ACHN (cell line): ENCODE measurements at places on chromosomes 3 and 15.
A peak's percentile ranks its signal among the peaks of the same experiment; 100 is the strongest.

DNA sequence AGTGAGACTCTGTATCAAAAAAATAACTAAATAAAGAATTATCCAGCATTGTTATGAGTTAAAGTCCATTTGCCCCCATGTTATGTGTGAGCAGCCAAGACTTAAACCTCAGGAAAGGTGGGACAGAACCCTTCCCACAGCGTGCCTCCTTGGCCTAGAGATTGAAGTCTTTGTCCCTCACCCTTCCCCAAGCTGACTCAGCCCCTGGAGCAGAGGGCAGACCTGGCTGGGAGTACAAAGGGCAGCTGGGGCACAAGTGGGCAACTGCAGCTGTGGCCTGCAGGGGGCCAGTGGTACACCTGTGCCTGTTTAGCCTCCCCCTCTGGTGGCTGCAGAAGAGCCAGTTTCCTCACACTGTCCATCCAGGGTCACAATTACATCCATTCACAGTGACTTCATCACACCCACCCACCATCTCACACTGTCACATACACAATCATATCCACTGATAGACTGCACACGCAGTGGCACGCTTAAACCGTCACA is 940 bp upstream of the ACY1 start:
- peak; percentile 78 for DNase-seq

DNA sequence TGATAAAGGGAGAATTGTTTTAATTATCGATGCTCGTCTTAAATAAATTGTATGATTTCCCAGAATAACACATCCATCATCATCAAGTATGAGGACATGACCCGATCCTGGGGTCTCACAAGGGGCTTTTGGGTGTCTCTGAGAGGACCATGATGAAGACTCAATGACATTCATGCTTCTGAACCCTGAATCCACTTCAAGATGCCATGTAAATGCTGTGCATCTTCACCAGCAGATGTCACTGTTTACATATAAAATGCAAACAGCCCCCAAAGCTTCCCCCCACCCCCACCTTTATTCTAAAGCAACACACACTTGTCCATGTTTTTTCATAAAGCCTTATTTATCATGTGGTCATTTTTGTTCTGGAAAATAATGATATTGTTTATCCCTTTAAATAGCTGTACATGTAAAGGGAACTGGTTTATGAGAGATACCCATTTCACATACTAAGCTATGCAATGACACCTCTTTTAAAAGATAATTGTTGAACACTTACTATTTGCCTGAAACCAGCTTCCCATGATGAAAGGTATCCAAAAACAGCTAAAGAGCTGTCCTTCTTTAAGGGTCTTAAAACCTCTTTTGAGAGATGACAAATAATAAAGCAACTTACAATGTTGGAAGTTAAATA is 69.7 kb upstream of the UBE3A start:
- DNase-seq, result peak; percentile 34

DNA sequence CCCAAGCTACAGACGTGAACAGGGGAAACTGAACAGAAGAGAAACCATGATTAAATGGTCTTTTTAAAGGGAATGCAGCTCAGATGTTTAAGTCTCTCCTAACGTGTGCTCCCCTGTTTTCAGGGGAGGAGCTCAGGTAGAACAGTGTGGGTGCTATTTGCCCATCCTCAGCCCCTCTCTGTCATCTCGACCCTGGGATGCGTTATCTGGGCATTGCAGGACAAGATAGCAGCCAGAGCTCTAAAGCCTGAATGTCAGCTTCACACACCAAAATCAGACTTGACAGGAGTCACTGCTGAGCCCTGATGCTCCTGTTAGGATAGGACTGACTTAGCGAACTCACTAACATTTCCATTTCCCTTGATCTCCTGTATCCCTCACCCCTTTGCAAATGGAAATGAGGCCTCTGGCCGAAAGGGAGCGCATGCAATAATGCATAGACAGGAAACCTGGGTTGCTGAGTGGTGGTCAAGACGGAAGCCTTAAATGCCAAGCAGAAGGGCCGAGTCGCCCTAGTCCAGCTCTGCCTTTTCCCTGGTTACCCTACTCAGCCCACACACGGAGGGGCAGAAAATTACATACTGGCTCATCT is 234.9 kb upstream of the TPM1 start:
- DNase-seq, result no peak

DNA sequence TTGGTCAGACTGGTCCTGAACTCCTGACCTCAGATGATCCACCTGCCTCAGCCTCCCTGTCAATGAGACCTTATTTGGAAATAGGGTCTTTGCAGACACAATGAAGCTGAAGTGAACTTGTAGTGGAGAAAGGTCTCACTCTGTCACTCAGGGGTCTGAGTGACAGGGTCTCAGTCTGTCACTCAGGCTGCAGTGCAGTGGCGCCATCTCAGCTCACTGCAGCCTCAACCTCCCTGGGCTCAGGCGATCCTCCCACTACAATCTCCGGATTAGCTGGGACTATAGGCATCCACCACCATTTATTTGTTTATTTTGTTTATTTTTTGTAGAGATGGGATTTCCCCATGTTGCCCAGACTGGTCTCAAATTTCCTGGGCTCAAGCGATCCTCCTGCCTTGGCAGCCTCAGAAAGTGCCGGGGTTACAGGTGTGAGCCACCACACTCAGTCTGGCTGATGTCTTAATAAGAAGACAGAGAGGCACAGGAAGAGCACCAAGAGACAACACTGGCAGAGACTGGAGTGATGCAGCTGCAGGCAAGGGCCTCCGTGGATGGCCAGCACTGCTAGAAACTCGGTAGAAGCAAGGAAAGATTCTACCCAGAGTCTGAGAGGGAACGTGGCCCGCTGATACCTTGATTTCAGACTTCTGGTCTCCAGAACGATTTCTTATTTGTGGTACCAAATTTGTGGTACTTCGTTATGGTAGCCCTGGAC is 26.2 kb upstream of the RAF1 start:
- DNase-seq, result no peak

GRCh38 chr3:30611613-30612436 is 5.4 kb downstream of the TGFBR2 start:
- DNase-seq, result peak; percentile 78

DNA sequence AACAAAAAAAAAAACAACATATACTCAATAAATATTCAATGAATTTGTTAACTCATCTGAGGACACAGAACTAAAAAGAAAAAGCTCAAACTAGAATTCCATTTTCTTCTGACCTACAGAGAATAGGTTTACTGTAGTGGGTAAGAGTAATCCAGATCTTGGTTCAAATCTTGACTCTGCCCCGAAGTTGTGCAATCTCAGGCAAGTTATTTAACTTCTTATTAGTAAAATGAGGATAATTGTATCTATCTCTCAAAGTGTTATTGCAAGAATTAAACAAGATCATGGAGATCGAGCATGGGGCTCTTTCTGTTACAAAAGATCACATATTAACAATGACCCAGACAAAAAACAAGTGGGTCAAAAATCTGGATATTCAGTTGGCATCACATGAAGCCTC is 41.1 kb upstream of the OXTR start:
- no peak for DNase-seq

DNA sequence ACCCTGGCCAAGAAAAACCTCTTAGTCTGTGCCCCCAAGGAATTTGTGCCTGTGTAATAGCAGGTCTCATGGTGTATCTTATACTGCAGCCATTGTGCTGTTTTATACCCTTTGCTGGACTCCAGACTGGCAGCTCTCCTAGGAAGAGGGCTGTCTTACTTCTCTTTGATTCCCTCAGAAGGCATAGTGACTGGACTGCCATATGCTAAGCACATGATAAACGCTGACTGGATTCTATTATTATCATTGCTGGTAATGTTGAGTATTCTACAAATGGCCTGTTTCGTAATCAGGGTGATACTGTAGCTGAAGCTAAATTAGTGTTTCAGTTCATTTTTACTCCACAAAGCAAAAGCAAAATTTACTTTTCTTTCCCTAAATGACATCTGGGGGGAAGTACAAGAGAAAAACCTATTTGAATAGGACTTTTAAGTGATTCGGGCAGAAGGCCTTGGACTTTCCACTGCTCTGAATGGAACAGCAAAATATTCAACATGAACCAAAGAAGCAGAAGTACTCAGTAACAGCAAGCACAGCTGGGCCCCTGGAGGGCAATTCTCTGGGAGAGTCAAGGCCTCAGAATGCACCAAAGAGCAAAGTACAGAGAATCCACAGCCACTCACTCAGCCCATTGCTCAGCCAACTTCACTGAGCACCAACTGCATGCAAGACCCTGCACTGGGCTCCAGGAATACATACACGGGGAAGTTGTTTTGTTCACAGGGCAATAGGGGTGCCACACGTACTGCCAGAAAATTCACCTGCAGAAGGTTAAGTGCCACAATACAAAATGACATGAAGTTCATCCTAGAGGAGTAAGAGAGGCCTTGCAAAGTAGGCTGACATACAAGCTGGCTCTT is 7.9 kb upstream of the BCL2A1 start:
- DNase-seq, result no peak

DNA sequence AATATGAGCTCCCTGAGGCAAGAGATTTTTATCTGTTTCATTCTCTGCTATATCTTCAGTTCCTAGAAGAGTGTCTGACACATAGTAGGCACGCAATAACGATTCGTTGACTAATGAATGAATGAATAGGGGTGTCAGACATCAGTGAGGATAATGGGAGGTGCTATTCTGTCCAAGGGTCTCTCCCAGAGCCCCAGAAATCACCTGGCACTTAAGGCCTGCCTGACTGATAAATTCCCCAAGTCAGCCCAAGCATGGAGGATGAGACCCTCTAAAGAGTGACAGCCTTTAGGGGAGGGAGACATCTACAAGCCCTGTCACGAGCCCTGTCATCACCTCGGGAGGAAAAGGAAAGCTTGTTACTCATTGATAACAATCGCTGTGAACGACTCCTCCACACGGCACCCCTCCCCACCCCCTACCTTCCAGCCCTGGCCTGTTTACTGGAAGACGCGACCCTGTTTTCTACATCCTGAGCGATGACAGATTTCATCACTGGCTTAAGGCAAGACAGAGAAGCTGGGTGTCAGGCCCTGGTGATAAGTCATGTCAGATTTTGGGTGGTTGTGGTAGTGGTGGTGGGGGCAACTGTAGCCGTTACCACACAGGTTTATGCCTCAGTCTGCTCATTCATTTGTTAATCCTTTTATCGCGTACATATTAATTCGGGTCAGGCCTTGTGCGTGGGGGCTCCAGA is 23.1 kb downstream of the BHLHE40 start:
- DNase-seq, result no peak

GRCh38 chr3:69199942-69200341 is 77.5 kb upstream of the LMOD3 start:
- no peak for DNase-seq

- DNase-seq, result no peak
Observed at GRCh38 chr3:127452321-127452821, 138.2 kb downstream of the TPRA1 start.

GRCh38 chr15:69557020-69557706 is 104.5 kb downstream of the RPLP1 start:
- DNase-seq, result peak; percentile 94

DNA sequence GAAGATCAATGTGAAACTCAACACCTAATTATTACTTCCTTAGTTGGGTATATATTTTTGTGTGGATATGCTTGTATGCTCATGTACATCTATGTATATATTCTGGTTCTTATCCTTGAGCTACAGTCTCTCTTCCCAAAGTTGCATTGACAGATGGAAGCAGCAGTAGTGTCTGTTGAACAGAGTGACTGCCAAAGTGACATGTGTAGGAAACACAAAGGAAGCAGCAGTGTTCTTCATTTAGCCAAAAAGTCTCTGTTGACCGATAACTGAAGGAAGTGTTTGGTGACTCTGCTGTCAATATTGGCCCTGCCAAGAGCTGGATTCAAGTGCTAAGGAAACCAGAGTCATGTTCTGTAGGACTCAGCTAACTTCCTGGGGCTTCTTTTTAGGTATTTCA is 123.8 kb downstream of the C3orf70 start:
- DNase-seq, result no peak

- no peak for DNase-seq
Observed at GRCh38 chr3:123150449-123151215, 51.1 kb upstream of the SEC22A start.

GRCh38 chr15:100338971-100339444 is 2.8 kb downstream of the ADAMTS17 start:
- peak; percentile 70 for DNase-seq

GRCh38 chr3:25235466-25235865 is 192.6 kb upstream of the RARB start:
- DNase-seq, result no peak
